ENCODE measurements at places on chromosomes 3 and 15.
A peak's percentile ranks its signal among the peaks of the same experiment; 100 is the strongest.

DNA sequence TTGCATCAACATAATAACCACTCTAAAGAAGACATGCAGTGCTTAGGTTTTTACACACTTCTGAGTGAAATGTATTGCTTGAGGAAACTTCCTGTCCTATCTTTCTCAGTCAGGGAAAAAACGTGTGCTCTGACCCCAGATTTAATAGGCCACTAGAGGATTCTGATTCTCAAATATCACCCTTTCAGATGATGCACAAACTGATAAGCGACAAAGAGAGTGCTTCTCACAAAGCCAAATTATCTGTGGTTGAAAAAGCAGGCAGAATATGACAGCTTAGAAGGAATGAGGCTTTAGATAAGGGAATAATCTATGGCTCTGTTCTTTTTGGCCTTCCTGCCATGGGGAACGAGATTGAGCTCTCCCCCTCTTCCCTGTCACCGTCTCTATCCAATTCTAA lies 583.4 kb upstream of the SGO1 start:
- DNase-seq: no peak

DNA sequence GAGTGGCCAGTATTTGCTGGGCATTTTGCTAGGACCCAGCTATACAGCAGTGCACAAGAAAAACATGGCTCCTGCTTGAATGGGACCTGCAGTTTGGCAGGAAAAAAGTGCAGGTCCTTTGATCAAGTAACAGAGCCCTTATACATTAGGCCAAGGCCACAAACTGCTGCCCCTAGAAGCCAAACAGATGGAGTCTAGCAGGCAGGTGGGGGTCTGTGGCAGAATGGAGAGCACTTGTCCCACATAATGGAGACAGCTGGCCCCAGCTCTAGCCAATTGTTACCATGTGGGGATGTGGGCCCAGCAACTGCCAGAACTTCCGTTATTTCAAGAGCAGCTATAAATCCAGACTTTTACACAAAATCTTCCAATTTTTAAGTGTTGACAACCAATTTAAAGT lies 79.3 kb downstream of the SHQ1 start:
- DNase-seq: no peak

GRCh38 chr3:150114873-150115540 lies 144.3 kb upstream of the PFN2 start:
- DNase-seq: no peak

GRCh38 chr3:60979461-60980341 lies 271.6 kb downstream of the FHIT start:
- DNase-seq: no peak

- DNase-seq: no peak
These were observed 1.4 kb upstream of the GHSR start for GRCh38 chr3:172449466-172450149.

DNA sequence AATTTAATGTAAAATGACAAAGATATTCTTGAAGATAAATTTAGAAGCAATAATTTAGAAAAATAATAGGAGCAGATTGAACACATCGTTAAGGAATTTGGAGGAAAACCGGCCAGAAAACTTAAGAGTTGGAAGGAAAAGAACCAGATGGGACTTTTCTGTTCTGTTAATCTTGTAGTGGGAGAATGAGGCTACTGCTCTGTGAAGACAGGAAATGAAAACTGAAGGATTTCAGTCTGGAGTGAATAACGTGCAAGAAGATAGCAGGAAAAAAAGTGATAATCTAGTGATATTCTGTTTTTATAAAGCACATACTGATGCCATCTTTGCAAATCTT lies 74.2 kb downstream of the DPPA2 start:
- DNase-seq: no peak

DNA sequence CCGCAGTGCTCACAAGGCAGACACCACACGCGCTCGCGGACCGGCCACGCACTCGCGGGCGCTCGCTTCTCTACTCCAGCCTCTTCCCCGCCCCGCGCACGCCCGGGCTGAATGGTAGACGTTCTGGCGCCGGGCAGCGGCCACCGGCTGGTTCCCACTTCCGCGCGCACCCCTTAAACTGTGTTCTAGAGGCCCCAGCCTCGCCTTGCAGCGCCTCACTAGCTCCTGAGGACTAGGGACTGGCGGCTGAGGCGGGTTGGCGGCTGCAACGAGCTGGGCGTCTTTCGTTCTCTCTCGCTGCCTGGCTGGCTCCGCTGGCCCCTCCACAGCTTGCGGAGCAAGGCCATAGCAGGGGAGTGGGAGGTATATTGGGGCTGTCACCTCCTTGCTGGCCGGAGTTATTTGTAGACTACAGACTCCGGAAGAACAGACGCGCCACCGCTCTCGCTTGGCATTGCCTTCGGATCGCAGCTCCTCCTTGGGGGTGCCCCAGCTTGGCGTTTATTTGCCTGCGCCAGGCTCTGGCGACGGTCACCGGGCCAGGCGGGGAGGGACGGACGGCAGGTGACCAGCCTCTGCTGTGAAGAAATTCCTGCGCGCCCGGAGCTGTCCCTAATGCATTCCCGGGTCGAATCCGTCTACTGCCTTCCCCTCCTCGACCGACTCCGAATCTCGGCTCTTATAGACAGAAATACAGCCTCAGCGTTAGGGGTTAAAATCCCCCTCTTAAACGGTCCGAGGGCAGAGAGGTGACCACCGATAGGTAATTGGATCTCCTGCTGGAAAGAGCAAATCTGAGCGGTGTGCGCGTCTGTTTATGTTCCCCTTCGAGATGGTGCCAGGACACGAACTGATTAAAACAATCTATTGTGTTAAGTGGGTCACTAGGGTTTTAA lies 1.3 kb downstream of the GREM1 start:
- DNase-seq: no peak

DNA sequence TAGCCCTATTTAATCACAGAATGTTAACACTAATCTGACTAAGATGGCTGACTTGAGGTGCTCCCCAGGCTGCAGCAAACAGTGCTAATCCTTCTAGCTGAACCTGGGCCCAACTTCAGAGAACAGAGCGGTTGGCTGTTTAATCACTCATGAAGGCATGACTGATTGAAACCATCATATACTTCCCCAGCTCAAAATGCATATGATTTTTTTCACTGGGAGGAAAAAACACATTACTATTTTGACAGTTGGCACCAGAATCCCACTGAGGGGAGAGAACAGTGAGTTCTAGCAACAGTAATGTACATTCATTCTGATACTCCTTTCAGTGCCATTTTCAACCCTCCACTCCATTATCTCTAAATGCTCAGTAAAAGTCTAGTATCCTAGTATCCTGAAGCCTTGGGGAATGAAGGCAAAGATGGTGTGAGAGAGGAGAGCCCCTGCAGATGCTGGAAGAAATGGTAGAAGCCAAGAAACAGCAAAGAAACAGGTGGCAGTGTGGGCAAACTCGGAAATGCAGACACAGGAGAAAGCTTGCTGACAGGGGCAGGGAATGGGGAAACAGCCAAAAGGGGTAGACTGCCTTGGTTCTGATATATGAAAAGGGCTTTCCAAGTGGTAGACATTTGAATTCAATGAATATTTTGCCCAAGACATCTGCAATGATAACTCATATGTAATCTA lies 34.4 kb upstream of the CASR start:
- no peak for DNase-seq

- DNase-seq: no peak
These were observed 11.9 kb downstream of the NOX5 start for GRCh38 chr15:69026355-69026754.

- no peak for DNase-seq
These were observed 20.9 kb downstream of the PDE8A start for GRCh38 chr15:85002517-85002916.

GRCh38 chr3:111506435-111506834 lies 35.6 kb upstream of the CD96 start:
- DNase-seq: no peak

- no peak for DNase-seq
These were observed 306.2 kb upstream of the ATP11B start for GRCh38 chr3:182487143-182487542.

GRCh38 chr3:55598224-55598623 lies 111.1 kb upstream of the WNT5A start:
- DNase-seq: no peak

- DNase-seq: peak; percentile 72
These were observed 28.3 kb downstream of the RSL24D1 start for GRCh38 chr15:55168350-55168974.

DNA sequence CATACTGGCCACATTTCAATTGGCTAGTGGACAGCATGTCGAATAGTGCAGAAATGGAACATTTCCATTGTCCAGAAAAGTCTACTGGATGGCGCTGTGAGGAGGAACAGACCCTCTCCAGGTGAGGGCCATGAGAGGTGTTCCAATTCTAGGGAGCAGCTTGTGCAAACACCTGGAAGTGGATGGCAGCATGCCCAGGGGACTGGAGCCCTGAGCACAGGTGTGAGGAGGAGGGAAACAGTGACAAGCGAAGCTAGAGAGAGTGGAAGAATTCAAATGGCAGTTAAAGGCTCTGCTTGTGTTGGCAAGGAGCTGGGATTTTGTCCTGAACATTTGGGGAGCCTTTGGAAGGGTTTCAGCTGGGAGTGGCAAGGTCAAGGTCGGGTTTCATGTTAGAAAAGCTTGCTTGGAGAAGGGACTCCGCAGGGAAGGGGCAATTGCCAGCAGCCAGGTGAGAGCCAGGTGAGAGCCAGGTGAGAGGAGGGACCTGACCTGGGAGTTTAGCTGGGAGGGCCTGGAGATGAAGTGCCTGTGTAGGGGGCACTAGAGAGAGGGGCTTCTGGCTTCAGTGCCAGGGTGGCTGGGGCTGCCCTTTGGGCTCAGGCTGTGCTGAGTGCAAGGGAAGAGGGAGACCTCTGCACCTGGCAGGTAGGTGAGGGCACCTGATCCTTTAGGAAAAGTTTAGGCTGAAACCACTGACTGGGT lies 93.8 kb downstream of the LINGO1 start:
- no peak for DNase-seq

DNA sequence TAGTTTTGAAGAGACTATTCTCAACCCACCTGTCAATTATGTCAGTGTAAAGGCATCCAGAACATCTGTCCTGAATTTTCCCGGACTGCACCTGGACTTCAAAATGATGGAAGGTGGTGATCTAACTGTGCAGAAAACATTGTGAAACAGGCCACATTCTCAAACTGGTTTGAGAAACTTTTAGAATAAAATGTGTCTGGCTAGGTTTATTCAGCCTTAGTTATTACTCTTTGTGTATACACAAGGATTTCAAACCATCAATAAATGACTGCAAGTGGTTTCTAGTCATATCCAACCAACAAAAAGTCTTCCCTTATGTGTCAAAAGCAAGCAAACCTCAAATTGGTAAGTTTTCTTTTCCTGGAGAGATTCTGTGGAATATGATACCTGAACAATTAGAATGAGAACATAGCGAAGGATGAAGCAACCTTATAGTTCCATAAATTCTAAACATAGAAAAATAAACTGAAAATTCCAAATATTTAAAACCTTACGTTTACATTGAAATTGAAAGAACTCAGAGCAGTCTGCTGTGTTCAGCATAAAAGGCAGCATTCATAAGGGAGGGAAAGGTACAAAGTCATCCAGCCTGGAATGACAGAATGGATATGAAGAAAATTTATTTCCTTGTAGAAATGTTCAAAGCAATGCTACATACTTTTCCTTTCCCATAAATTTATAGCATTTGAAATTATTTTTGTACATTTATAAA lies 306.6 kb upstream of the TGFBR2 start:
- DNase-seq: no peak

GRCh38 chr3:4948395-4948794 lies 30.8 kb upstream of the BHLHE40 start:
- DNase-seq: no peak

- no peak for DNase-seq
These were observed 7.9 kb upstream of the BNC1 start for GRCh38 chr15:83292317-83292716.

DNA sequence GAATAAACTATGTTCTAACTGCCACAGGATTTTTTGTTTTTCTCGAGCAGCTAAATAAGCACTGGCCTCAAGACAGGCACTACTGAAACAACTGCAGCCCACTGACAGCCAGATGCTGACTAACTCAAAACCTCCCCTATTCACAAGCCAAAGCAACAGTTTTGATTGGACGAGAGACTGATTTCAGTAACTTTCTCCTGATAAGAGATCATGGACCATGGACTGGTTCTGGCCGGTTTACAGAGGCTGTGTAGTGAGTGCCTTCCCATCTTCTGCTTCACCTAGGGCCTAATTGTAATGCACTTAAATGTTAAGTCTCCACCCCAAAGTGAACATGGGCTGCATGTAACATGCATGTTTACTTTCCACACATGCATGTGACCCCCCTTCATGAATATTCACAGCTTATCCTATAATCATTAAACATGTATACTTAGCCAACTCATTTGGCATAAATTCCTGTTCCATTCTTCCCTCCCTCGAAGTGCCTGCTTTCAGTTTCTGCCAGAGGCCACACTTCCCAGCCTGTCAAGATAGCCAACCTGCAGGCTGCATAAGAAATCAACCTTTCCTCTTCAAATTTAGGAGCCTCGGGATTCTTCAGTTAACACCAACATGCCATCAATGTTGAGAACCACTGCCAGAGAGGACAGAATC lies 108.2 kb downstream of the ULK4 start:
- DNase-seq: no peak

DNA sequence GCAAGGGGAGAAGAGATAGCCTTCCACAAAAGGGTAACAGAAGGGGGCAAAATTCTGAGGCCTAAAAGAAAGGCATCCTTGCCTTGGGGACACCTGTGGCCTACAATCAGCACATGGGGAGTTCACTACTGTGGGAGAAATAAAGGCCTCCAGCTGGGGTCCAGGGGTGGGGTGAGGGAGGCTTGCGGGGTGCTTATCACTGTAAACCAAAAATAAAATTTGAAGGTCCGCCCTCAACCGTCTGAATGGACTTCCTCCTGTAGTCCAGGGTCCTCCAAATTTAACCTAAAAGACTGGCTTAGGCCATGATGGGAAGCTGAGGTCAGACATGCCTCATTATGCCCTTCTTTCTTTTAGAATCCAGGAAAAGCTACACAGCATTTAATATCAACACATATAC lies 2.1 kb upstream of the POLR2M start:
- DNase-seq: no peak

DNA sequence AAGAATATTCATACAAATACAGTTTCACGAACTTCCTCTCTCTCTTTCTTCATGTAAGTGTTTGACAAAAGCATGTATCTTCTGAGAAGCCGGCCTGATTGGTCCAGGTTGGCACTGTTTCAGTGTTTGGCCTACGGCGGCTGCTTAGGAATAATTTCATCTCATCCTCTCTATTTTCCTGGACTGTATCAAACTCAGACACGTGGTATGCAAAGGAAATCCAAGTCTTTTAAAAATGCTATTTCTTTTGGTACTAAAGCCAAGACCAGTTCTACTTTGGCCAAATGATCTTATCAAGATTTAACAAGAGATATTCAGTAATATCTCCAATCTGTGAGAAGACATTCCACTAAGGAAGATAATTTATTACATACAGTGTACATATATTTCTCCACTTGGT lies 152.8 kb downstream of the TIGIT start:
- no peak for DNase-seq

GRCh38 chr3:172138792-172139507 lies 99.6 kb downstream of the FNDC3B start:
- no peak for DNase-seq

GRCh38 chr3:102078854-102079808 lies 229.8 kb downstream of the NFKBIZ start:
- no peak for DNase-seq

DNA sequence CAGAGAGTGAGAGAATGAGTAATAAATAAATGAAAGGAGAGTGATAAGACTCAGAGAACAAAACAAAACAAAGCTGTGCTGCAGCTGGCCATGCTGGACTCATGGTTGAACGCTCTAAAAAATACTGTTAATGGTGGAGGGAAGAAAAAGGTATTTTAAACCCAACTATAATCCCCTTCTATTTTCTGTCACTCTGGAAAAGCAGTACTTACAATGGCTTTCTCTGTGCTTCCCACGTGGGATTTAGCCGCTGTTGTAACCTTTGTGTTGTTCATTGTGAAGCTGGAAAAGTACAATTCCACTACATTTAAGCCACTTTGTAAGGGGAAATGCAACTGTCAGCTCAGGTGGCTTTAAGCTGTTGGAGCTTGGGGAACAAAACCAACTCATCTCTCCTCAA lies 917.7 kb downstream of the IGSF11 start:
- no peak for DNase-seq
